ENCODE measurements at places on chromosomes 6 and 20. TPM values are rescaled to one million over a fixed set of nuclear protein-coding genes. Genes with fewer than 3 reads are reported as not detected.

DNA sequence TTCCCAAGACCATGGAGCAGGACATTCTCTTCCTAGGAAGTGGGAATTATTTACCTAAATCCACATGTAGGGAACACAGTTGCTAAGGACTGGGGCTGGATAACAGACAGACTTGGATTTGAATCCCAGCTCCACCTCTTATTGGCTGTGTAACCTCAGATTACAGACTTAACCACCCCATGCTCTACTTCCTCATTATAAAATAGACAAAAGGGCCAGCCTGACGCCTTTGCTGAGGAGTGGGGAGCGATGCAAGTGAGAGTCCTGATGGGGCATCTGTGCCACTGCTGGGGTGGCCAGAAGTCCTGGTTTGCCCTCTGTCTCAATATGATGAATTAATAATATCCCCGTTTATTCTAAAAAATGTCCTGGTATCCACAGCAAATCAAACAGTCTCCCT lies 46.8 kb downstream of the SPATA2 start:
- H3K27me3 ChIP-seq = no peaks in the 10 kb centered on the region
- H3K36me3 ChIP-seq = peaks cover 50% of the 10 kb centered on the region
- H3K4me3 ChIP-seq = no peak overlapping the region
- DNase-seq = no peak
- no peaks in the 10 kb centered on the region for H3K4me1 ChIP-seq

- H3K27me3 ChIP-seq = no peaks in the 10 kb centered on the region
- no peaks in the 10 kb centered on the region for H3K36me3 ChIP-seq
- no peak overlapping the region for H3K27ac ChIP-seq
- no peak overlapping the region for H3K4me3 ChIP-seq
- DNase-seq = no peak
- H3K4me1 ChIP-seq = no peaks in the 10 kb centered on the region
These were observed 251.1 kb upstream of the SOX4 start for GRCh38 chr6:21342501-21342900.

DNA sequence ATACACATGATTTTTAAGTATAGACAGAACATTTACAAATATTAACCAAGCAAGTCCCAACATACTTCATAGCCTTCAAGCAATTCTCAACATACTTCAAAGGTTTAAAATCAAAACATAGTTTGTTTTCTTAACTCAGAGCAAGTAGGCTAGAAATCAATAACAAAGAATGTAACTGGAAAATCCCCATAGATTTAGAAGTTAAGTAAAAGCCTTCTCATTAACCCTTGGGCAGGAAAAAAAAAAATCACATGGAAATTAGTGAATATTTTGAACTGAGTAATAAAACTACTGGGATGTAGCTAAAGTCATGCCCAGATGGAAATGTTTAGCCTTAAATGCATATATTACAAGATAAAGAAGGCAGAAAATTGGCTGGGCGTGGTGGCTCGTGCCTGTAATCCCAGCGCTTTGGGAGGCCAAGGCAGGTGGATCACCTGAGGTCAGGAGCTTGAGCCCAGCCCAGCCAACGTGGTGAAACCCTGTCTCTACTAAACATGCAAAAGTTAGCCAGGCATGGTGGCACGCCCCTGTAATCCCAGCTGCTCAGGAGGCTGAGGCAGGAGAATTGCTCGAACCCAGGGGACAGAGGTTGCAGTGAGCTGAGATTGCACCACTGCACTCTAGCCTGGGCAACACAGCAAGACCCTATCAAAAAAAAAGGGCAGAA lies 316.1 kb downstream of the TAF4 start:
- H3K36me3 ChIP-seq = no peaks in the 10 kb centered on the region
- H3K27me3 ChIP-seq = peaks cover 25% of the 10 kb centered on the region
- no peak for DNase-seq
- H3K27ac ChIP-seq = no peak overlapping the region
- H3K4me1 ChIP-seq = no peaks in the 10 kb centered on the region

- peak overlapping the region; percentile 78 for H3K4me3 ChIP-seq
- no peaks in the 10 kb centered on the region for H3K27me3 ChIP-seq
- DNase-seq = peak; percentile 34
- peak overlapping the region; percentile 93 for H3K27ac ChIP-seq
- peaks cover 64% of the 10 kb centered on the region for H3K4me1 ChIP-seq
These were observed 843 bp downstream of the FBXO9 start for GRCh38 chr6:53066077-53066417.

The CD40 gene
- 6.8 TPM for total RNA-seq

The PNPLA1 gene
- total RNA-seq = not detected

The POU3F2 gene
- not detected for total RNA-seq

The C6orf52 gene
- total RNA-seq = 1.5 TPM
